ENCODE measurements at places on chromosomes 7 and 10. TPM values are rescaled to one million over a fixed set of nuclear protein-coding genes. Genes with fewer than 3 reads are reported as not detected.
A peak's percentile ranks its signal among the peaks of the same experiment; 100 is the strongest.

OPN1SW gene
- not detected for total RNA-seq

DNA sequence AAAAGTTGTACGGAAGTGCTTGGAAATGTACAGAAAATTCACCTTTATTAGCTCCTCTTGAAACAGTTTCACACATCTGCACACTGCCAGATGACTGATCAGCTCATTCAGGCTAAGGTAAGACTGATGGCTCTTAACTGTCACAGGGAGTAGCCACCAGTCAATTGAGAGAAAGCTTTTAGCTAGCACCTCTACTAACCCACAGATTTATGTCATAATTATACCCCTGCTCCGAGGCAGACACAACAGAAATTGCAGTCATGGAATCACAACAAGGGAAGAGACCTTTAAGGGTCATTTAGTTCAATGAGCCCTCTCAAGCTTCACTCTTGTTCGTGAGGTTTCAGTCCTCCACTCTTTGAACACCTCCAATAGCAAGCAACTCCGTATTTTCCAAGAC lies 235.4 kb downstream of the TRIL start:
- no peak for DNase-seq

DNA sequence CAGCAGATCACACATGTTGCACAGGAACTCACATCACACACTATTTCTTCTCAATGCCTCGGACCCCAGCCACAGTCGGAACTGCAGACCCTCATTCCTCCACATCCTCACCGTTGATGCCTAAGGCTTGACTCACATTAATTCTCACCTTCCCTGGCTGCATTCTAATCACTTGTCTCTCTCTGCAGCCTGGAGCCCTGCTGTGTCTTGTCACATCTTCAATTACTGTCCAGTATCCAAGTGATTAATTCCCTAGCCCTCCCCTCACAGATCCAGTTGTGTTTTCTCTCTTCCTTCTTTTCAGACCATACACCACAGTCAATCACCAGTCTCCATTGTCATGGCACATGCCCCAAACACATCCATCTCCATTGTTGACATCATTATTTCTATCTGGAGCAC lies 592.4 kb upstream of the IGFBP3 start:
- no peak for DNase-seq

DNA sequence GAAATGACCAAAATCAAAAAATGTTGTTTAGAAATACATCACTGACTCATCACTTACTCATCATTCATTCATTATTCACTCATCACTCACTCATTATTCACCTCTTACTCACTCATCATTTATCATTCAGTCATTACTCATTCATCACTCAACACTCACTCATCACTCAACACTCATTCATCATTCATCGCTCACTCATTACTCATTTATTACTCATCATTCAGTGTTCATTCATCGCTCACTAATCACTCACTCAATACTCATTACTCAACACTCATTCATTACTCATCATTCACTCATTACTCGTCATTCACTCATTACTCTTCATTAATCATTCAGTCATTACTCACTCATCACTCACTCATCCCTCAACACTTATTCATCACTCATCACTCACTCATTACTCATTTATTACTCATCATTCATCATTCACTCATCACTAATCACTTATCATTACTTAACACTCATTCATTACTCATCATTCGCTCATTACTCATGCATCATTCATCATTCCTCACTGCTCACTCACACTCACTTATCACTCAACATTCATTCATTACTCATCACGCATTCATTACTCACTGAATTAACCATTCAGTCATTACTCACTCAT lies 238.5 kb downstream of the ADARB2 start:
- no peak for DNase-seq

OTUD1 gene
- total RNA-seq, result 13.5 TPM

GRCh38 chr7:155043756-155044155 lies 26.4 kb upstream of the HTR5A start:
- DNase-seq, result no peak

GRCh38 chr10:44292390-44293002 lies 92.4 kb downstream of the CXCL12 start:
- no peak for DNase-seq

GRCh38 chr7:43465581-43466554 lies 117.0 kb upstream of the STK17A start:
- no peak for DNase-seq

DNA sequence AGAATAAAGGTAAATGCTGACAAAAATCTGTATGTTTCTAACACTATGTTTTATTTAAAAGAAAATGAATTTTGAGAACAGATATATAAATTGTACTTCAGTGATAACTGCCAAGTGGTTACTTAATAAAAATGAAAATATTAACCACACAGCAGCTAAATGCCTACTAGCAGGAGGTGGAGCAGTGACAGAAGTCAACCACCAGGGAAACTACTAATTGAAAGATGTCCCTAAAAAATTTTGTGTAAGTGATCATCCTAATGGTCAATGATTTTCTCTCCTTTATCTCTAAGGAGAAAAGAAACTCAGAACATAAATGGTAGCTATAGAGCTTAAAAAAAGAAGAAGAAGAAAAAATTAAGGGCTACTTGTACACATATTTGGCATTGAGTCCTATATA lies 22.9 kb downstream of the WNT16 start:
- no peak for DNase-seq

- no peak for DNase-seq
Measured at GRCh38 chr7:44408596-44408995, 81.9 kb downstream of the NUDCD3 start.

CALY gene
- 0.79 TPM for total RNA-seq

DNA sequence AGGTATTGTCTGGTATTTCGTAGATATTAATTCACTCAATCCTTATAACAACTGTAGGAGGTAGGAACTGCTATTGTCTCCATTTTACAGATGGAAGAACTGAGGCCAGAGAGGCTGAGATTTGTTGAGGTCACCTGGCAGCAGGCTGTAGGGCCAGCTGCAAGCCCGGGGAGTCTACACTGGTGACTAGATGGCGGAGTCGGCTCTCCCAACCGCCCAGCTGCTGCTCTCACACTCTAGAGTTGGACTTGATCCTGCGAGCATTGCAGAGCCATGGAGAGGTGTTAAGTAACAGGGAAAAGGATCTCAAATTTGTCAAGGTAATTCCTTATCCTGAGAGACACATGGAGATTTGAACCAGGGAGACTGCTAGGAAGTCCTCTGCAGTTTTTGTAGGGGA lies 124.1 kb downstream of the CAMK1D start:
- DNase-seq, result no peak

PRKAR2B gene
- 60.1 TPM for total RNA-seq

CPVL gene
- 14.4 TPM for total RNA-seq

ELMO1 gene
- total RNA-seq, result 86.7 TPM

GRCh38 chr7:36216063-36216684 lies 63.1 kb downstream of the EEPD1 start:
- DNase-seq, result no peak

CHRM2 gene
- 19.8 TPM for total RNA-seq

KLF14 gene
- total RNA-seq, result 0.32 TPM

EBLN1 gene
- total RNA-seq, result not detected

GRCh38 chr7:55473932-55474331 lies 98.4 kb downstream of the VOPP1 start:
- no peak for DNase-seq

EPO gene
- not detected for total RNA-seq

AHR gene
- total RNA-seq, result 485 TPM

GRCh38 chr10:120727001-120727400 lies 124.2 kb upstream of the WDR11 start:
- DNase-seq, result peak; percentile 28

TACC2 gene
- 21.2 TPM for total RNA-seq

ZNF503 gene
- 12.1 TPM for total RNA-seq

KCNIP2 gene
- 2.4 TPM for total RNA-seq

EEPD1 gene
- total RNA-seq, result 9.7 TPM

TRIL gene
- total RNA-seq, result 20.4 TPM

GRCh38 chr10:69453795-69454194 lies 2.5 kb downstream of the TSPAN15 start:
- no peak for DNase-seq

- DNase-seq, result no peak
Measured at GRCh38 chr10:132742167-132742836, 43.6 kb downstream of the NKX6-2 start.

DNA sequence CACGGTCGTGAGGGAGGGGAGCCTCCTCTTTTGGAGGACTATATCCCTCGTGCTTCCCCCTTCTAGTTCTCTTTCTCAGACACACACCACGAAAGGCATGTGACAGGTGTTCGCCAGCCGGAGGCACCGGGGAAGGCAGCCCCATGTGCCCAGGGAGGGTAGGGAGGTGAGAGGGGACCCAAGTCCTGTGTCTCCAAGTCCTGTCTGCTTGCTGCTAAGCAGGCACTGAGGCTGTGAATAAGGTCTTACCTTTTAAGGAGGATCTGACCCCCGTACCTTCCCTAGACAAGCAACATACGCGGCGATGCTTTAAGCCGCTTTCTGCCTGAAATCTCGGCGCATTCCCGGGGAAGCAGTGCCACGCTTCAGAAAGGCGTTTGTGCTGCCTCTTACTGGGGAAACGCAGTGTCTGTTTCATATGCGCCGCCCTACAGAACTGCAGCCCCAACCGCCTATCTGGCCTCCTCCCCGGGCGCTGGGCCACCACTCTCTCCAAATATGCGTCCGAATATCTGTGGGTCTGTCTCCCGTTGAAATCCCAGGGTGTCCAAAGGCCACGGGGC lies 770 bp downstream of the PLXNA4 start:
- DNase-seq, result no peak

IL15RA gene
- 3.5 TPM for total RNA-seq

GRCh38 chr10:58152673-58153263 lies 114.9 kb downstream of the IPMK start:
- DNase-seq, result no peak

DNA sequence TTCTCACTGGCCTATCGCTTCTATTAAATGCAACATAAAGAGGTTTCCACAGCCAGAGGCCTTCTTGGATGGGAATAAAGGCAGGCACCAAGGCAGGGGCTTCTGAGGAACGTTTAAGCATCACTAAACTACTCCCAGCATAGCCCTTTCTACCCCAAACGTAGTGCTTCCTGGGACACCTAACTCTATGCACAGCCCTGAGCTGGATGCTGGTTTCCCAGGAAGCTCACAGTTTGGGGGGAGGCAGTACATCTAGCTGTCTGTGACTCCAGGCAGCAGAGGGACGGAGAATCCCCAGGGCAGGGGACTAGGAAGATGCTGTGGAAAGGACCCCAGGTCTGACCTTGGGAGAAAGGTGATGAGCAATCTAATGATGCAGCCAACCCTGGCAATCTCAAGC lies 192.8 kb upstream of the ZMIZ1 start:
- DNase-seq, result no peak

GPR15LG gene
- 16.6 TPM for total RNA-seq

- DNase-seq, result no peak
Measured at GRCh38 chr7:117706210-117706609, 167.0 kb downstream of the CTTNBP2 start.

GRCh38 chr10:119079599-119080520 lies 757 bp downstream of the EIF3A start:
- DNase-seq, result no peak

STEAP1 gene
- total RNA-seq, result 5.8 TPM

GRCh38 chr10:11631890-11632587 lies 20.6 kb upstream of the USP6NL start:
- DNase-seq, result no peak

NEUROD6 gene
- total RNA-seq, result not detected

DNA sequence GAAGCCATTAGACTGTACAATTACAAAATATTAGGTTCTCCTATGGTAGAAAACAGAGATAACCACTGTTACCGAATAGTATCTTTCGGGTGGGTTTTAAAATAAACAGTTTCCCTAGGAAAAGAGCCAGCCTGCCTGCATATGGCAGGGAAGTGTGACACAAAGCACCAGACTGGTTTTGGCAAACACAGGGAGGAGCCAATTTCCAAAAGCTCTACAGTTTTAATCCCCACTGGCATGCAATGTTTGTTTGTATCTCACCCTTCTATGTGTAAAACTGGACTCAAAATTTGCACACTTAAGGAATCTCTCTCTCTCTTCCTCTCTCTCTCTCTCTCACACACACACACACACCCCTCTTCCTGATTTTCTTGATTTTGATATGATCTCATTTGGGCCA lies 261.7 kb downstream of the ETV1 start:
- DNase-seq, result no peak

- no peak for DNase-seq
Measured at GRCh38 chr7:130419658-130420057, 21.2 kb downstream of the CEP41 start.

- no peak for DNase-seq
Measured at GRCh38 chr7:99588868-99589267, 9.2 kb upstream of the TMEM225B start.

DNA sequence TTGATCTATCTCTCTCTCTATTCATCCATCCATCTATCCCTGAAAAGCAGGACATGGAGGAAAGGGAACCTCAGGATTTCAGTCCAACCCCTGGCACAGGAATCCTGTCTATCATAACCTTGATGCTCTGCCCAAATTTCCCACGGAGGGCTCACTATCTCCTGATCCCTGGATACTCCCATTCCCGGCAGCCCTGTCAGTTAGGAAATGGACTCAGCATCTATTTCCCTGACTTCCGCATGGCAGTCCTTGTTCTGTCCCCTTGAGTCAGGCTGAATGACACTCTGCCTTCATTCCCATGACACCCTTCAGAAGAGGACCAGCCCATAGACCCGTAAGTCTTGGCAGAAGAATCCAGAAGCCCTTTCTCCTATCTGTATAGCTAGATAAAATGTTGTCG lies 77.7 kb downstream of the VWA2 start:
- DNase-seq, result no peak

Data from urinary bladder (tissue), 4 donors.